ENCODE measurements at places on chromosomes 7 and 10.

DNA sequence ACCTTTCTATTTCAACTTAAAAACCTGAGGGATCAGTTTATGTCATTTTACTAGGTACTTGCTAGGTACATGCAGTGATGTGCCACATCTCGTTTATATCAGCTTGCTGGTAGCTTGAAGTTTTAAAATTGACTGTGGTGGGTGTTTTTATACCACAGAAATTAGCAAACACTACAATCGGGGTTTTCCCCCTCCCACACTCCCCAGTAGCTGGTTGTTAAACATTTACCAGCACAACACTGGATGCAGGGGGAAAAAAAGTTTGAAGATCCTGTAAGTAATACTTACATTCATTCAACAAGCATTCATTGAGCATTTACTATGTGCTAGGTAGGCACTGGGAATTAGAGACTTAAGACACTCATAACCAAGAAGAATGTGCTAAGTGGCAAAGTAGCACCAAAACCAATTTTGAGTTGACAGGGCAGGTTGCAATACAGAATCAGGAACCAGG, 32.6 kb downstream of the USP6NL start:
- H3K27me3 ChIP-seq, result no peaks in the 10 kb centered on the region
- H3K4me1 ChIP-seq, result peaks cover 21% of the 10 kb centered on the region
- H3K4me3 ChIP-seq, result no peak overlapping the region
- no peaks in the 10 kb centered on the region for H3K36me3 ChIP-seq
- H3K27ac ChIP-seq, result no peak overlapping the region

DNA sequence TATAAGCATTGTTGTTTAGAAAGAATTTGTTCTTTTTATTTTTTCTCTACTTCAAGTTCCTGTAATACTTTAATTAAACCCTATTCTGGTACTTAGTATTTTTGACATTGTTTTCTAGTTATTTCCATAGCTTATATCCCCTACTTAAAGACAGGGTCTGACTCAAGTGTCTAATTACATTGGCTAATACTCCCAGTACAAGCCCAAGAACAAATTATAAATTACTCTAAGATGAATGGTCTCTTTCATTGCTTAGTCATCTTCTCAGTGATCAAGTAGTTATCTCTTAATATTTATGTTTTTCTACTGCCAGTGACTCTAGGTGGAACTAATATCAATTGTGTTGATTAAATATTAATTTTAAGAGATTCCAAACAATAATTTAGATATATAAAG, 21.6 kb downstream of the AHR start:
- H3K36me3 ChIP-seq, result peaks cover 8% of the 10 kb centered on the region
- H3K27ac ChIP-seq, result peak overlapping the region; percentile 78
- no peak for DNase-seq
- no peak overlapping the region for H3K4me3 ChIP-seq
- peaks cover 47% of the 10 kb centered on the region for H3K4me1 ChIP-seq

GRCh38 chr10:88782222-88782621, 20.3 kb upstream of the LIPM start:
- no peak for DNase-seq
- no peaks in the 10 kb centered on the region for H3K27me3 ChIP-seq
- H3K4me1 ChIP-seq, result no peaks in the 10 kb centered on the region
- H3K36me3 ChIP-seq, result no peaks in the 10 kb centered on the region
- H3K27ac ChIP-seq, result no peak overlapping the region
- H3K4me3 ChIP-seq, result no peak overlapping the region

- peak overlapping the region; percentile 77 for H3K27ac ChIP-seq
- H3K4me3 ChIP-seq, result no peak overlapping the region
- H3K4me1 ChIP-seq, result peaks cover 11% of the 10 kb centered on the region
- no peak for DNase-seq
- no peaks in the 10 kb centered on the region for H3K36me3 ChIP-seq
These were observed 23.2 kb upstream of the AOAH start for GRCh38 chr7:36747280-36748016.

GRCh38 chr10:35563261-35563891, 41.8 kb upstream of the GJD4 start:
- H3K4me1 ChIP-seq, result no peaks in the 10 kb centered on the region
- peak; percentile 61 for DNase-seq
- H3K27me3 ChIP-seq, result no peaks in the 10 kb centered on the region
- peaks cover 4% of the 10 kb centered on the region for H3K36me3 ChIP-seq
- H3K4me3 ChIP-seq, result no peak overlapping the region
- H3K27ac ChIP-seq, result no peak overlapping the region

All from liver (tissue), 10 donors.